ENCODE measurements at places on chromosomes 3 and 15. TPM values are rescaled to one million over a fixed set of nuclear protein-coding genes. Genes with fewer than 3 reads are reported as not detected.

DNA sequence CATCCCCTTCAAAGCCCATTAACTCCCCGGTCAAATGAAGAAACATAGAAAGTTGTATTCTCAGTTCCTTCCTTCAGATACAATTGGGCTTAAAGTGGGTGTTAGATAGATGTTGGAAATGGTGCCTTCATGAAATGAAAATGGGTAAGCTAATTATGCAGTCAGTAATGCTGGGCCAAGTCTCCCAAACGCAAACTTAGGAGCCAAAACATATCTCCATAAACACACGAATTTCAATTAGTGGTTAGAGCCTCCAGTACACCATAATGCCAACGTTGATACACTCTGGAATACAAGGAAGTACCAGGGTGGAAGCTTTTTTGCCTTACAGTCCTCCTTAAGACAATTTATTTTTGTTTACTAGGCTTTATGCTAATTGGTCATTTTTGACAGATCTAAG lies 1059.0 kb downstream of the TUSC7 start:
- no peak for DNase-seq

The CHRNA7 gene
- polyA plus RNA-seq, result 0.06 TPM

DNA sequence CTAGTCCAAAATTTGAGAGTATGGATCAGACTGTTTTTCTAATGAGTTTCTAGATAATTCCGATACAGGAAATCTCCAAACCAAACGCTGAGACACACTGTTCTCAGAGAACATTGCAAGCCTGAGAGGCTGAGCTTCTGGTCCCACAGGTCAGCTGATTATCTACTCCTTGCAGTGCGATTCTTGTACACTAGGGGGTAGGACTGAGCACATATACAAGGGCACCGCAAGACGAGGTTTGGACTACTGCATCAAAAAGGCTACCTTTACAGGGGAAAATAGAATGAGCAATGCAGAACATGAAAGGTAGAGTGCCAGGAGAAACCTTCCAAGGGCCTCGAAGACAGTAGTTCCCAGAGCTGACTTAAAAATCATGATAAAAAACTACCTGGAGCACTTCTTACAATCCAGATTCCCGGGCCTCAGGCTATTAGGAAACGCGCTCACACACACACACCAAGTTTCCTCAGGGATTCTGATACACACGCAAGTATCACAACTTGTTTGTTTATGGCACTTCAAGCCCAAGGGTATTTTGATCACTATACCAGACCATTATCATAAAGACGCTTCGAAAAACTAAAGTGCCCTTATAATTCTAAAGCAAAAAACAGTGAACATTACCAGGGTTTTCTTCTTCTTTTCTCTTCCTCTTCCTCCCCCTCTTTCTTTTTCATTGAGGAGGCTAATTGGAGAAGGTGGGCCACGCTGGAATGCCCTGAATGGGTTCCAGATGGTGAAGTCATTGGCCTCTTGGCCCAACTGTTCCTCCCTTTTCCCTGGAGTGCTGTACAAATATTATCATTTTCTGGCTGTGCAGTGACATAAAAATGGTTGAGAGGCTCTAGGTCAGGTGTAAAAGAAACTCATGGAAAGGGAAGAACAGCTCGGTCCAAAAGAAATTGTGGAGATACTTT lies 61.8 kb downstream of the SLC12A8 start:
- DNase-seq, result peak; percentile 29

The DLL4 gene
- polyA plus RNA-seq, result not detected

- DNase-seq, result no peak
Observed at GRCh38 chr3:98901119-98901391, 440 bp downstream of the DCBLD2 start.

DNA sequence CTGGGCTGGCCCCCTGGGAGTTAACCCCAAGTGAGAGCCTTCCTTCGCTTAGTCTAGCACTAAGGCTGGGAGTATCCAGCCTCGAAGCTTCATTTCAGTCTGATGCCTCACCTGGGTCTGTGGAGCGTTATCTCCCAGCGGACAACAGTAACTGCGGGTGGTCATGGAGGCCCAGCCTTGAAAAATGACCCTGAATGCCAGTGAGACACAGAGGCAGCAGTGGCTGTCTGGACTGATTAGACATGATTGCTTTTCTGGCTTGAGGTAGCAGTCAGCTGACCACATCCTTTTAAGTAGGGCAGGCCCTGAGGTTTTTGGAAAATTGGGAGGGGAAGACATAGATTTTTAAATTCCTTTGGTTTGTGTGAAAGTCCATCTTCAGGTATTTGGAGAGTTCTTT lies 28.2 kb upstream of the TRIM59 start:
- DNase-seq, result no peak

The TAGLN3 gene
- not detected for polyA plus RNA-seq

The DPPA2 gene
- polyA plus RNA-seq, result not detected

DNA sequence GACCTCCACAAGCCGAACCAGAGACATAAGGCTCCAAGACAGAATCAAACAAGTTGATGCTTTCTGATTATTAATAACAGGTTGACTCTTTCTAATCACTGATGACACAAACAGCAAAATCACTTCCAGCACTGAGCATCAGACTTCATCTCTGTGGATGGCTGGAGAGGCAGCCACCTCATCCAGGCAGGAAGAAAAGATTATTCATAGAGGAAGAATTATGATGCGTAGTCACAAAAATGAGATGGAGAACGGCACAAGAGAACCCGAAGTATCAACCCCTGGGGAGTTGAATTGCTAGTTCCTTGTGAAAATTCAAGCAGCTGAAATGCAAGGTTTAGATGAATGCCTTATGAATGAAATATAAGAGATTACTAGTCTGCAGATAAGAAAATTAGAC lies 49.9 kb upstream of the LMCD1 start:
- no peak for DNase-seq

GRCh38 chr15:65583701-65584100 lies 27.2 kb downstream of the INTS14 start:
- DNase-seq, result peak; percentile 49
